ENCODE measurements at places on chromosomes 5 and 9.

DNA sequence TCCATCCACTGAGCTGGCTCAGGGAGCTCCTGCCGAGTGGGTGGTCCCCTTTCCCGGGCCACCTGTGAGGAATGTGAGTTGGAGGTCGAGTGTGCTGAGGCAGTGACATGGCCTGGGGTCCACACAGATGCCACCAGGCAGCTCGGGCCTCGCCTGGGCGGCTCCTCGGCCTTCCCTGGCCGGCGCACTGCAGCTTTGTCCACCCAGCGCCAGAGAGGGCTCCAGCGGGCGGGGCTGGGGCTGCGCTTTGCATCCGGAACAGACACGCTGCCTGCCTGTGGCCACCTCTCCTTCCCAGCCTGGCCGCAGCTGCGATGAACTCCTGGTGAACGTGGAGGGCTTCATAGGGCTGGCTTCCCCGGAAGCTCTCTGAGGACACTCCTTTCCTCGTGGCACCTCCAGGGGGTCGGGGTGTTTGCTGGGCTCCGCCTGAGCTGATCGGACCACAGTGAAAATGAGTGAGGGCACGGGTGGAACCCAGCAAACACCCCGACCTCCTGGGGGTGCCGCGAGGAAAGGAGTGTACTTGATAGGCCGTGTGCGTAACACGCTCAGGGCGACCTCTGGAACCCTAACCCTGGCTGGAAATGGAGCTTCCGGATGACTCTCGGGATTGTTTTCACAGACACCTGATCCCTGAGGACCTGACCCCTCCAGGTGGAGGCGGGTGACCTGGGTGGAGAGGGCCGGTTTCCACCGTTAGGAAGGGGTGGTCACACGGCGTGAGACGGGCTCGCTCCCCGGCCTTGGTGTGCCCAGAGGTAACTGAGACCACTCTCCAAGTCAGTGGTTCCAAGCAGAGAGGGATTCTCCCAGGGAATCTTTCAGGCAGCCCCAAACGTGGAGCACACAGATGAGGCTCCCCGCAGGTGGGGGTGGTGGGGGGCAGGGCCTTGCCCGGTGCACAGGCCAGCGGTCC, 31.8 kb upstream of the RXRA start:
- peak; percentile 74 for DNase-seq

GRCh38 chr9:88781628-88782391, 209.5 kb upstream of the S1PR3 start:
- DNase-seq: no peak

DNA sequence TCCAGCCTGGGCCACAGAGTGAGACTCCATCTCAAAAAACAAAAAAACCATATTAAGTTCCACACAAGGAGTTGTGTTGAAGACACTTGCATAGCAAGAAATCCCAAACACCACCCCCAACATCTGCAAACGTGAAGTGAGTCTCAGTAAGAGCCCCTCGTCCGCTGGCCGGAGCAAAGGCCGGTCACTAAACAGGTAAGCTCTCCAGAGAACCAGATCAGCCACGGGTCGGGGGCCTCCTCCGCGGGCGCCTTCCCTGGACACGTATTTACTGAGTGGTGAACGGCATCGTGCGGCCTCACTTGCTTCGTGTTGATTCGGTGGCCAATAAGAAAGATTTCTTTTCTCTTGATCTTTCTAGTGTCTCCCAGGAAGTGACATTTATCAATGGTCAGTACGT, 93.6 kb downstream of the MRPL36 start:
- DNase-seq: no peak

- DNase-seq: no peak
These were observed 81.9 kb downstream of the RMI1 start for GRCh38 chr9:84062538-84062937.

DNA sequence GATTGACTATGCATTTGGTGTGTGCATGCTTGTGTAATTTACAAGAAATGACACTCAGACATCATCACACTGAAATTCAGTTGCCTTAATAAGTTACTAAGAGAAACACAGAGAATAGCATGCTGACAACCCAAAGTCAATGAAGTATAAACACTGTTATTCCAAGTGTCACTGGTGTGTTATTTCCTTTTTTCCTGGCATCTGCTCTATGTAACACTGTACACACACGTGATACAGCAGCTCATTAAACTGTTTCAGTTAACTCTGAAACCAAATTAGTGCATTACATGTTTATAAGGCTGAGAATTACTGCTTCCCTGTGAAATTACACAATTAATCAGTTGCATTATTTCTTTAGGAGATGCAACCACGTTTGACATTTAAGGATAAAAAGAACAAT, 252.7 kb downstream of the EFNA5 start:
- no peak for DNase-seq

- no peak for DNase-seq
These were observed 69.6 kb downstream of the EPB41L4B start for GRCh38 chr9:109251080-109251775.

- no peak for DNase-seq
These were observed 37.5 kb downstream of the FABP6 start for GRCh38 chr5:160266752-160267345.

GRCh38 chr5:72558383-72558782, 51.2 kb upstream of the ZNF366 start:
- no peak for DNase-seq

DNA sequence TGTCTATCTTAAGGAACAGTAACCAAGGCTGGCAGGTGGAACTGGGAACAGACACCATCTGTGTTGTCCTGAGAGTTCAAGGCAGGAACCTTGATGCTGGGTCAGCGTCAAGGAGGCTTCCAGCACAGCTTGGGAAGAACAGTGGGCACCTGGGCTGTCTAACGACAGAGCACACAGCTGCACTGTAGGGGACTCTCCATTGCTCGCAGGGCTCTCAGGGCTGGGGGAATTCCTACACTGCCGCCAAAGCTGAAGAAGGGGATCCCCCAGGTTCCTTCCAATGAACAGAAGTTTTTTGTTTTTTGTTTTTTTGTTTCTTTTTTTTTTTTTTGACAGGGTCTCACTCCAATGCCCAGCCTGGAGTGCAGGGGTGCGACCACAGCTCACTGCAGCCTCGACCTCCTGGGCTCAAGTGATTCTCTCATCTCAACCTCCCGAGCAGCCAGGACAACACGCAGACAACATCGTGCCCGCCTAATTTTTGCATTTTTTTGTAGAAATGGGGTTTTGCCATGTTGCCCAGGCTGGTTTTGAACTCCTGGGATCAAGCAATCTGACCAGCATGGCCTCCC, 81.9 kb downstream of the PTPN3 start:
- DNase-seq: no peak

DNA sequence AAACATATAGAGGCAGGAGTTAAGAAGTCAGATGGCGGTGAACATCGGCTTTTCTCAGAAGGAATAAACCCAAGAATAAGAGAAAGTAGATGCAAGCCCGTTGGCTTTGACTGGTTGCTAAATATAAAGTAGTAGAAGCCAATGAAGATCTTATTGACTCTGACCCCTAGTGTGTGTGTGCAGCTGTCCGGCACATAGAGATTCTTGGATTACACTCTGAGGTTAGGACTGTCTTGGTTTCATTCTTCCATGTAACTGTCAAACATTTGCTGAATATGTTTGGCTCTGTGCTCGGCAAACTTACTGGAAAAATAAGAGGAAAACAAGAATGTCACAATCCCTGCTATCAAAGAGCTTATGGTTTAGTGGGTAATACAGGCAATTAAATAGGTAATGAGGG, 54.9 kb downstream of the ASTN2 start:
- no peak for DNase-seq

GRCh38 chr5:101517795-101518194, 614.7 kb upstream of the ST8SIA4 start:
- no peak for DNase-seq
